ENCODE measurements at places on chromosomes 7 and 10.

DNA sequence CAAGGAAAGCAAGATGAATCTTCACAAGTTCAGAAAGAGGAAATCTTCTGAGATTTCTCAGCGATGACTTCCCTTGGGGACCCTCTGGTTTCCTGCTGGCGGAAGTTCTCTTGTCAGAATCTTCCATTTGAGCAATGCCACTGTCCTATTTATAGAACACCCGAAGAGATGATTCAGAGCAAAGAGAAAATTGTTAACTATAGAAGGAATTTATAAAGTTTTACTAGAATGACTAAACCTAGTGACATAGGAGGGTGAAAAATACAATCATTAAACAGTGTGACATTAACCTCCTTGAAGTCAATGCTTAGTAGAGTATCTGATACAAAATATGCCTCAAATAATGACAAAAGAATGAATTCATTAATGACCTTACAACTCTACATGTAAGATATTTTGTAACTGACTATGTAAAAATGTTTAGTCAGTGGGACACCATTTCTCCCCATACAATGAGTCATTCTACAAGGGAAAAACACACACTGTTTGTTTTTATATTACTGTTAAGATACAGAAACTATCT is 206.5 kb upstream of the CNTNAP2 start:
- no peak for DNase-seq

- no peak for DNase-seq
Measured at GRCh38 chr10:53952698-53953630, 848.1 kb downstream of the PCDH15 start.

DNA sequence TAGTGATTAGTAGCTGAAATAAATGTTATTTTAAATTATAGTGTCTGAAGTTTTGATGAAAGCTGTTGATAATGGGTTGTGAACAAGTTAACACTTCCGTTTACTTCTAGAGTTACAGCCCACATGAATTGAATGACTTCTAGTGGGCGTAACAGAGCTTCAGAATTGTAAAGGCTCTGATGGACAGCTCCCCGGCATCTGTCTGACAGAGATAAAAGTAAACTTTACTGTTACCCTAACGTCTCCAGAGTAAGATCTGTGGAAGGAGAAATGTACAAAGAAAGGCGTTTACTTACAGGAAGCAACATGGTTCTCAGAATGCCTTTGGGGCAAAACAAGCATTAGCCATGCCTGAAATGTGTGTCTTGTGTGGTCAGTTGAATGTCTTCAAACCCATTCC is 124.4 kb downstream of the ADARB2 start:
- no peak for DNase-seq

GRCh38 chr7:18754766-18755165 is 259.2 kb downstream of the HDAC9 start:
- no peak for DNase-seq

- DNase-seq: no peak
Measured at GRCh38 chr7:133240302-133240701, 12.6 kb upstream of the EXOC4 start.

DNA sequence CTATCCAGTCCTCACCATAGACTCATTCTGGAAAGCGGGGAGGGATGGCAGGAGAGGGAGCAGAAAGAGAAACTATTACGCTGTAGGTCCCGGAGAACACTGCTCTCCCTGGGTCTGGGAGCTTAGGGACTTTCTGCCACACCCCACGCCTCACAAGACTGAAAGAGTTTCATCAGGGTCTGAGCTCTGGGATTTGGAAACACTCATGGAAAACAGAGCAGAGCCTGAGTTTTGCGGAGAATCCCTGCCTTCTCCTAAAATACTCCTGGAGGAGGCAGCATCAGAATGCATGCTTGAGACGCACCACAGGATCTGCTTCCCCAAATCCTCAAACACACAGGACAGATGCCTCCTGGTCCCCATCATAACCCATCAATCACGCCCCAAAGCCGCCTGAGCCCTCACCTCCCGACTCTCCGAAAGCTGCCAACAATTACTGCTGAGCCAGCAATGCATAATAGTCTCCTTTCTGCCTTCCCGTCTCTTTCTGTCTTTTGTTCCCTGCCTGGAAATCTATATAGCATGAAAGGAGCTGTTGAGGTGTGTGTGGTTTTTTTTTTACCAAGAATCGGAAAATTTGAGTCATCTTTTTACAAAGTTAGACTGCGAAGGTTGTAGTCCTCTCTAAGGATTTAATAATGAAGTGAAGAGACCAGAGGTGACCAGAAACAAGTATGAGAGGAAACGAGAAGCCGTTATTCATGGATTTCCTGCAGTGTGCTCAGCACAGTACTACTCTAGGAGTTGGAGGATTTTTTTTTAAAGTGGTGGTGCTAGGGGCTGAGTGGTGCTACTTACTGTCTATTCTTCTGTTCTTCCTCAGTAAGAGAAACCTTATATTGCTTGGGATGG is 37.7 kb downstream of the ASB13 start:
- no peak for DNase-seq

GRCh38 chr7:112362731-112363131 is 87.5 kb upstream of the IFRD1 start:
- DNase-seq: no peak

DNA sequence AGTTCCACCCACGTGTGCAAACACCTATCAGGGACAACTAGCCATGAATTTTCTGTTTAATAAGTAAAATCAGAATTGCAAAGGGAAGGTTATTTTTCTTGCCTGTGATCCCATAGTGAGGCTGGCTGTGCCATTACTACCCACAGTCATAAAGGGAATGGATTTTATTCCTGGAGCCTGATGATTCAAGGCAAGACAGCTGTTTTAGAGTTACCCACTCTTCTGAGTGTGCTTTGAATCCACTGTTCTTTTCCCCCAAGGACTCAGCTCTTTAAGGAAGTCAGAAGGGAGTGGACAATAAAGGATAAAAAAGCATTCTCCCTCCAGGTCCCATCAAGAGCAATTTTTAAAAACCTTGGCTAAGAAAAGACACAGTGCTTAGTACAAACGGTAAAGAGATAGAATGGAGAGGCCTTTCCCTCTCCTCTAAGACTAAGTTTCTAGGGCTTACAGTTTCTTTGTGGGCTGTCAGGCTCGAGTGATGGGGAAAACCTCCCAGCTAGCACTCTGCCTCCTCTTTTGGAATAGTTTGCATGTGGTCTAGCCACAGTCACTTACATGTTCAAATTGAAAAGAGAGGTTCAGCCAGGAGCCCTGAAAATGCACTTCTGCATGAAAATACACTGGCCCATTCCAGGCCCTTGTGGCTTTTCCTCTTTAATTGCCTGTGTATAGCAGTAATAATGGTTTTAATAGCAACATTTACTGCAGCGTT is 5.1 kb upstream of the LRRC4 start:
- DNase-seq: no peak

GRCh38 chr7:75905785-75906604 is 9.0 kb upstream of the POR start:
- DNase-seq: no peak

DNA sequence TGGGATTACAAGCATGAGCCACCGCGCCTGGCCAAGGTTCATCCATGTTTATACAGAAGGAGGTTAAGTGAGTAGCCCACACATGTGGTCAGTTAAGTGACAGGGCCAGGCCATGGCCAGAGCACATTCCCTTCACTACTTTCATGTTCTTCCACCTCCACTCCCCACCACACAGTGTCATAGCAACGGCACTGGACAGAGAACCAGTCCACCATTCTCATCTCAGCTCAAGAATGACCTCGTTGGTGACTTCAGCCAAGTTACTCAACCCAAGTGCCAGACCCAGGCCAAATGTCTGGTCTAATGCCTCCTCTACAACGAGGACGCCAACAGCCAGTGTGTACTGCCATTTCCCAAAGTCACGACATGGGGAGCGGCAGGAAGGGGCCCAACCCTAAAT is 62.4 kb downstream of the INHBA start:
- DNase-seq: no peak

DNA sequence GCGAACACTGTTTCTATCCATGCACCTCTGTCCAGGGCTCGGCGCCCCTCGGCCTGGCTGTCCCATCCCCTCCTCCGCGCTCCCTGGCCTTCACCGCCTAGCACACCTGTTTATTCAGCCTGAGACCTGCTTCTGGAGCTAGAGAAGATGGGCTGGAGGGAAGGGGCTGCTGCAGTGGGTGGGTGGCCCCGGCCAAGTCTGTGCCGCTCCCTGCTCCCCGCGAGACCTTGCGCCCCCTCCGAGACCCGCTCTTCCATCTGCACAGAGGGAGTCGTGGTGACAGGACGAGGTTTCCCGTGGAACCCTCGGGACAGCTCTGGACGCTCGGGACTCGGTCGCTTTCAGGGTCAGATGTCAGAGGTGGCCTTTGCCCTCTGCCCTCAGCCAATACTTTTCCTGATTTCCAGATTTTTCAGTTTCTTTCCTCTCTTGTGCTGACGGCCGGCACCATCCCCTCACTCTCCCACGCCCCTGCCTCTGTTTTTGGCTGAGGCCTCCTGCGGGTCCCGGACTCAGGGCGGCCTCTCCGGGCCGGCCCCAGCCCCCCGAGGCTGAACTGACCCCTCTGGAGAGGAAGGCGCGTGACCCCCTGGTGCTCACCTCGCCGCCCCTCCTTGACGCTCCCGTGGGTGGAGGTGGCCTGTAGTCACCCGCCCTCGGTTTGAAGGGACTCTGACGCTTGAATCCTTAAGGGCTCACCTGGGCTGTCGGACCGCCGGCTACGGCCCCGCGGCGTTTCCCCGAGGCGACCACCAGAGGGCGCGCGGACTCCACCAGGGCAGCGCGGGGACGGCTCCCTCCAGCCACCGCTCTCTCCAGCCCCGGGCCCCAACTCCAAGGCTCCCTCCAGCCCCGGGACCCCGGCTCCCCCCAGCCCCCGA is 15.6 kb downstream of the SHH start:
- DNase-seq: no peak

- peak; percentile 82 for DNase-seq
Measured at GRCh38 chr10:126972635-126973414, 67.6 kb downstream of the DOCK1 start.

DNA sequence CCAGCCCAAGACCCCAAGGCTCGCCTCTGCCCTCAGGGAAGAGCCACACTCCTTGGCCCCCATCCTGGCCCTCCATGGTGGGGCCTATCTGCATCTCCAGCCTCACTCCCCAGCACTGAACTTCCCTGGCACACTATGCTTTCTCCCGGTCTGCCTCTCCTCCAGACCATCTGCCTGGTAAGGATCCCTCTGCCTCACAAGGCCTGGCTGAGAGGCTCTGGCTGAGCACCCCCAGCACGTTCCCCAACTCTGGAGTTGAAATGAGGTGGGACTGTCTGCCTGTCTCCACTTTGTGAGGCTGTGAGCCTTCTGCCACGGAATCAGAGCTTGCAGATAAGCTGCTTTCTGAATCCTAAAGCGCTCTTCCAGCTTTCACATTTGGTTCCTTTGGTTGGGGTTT is 220.7 kb downstream of the TNS3 start:
- no peak for DNase-seq

DNA sequence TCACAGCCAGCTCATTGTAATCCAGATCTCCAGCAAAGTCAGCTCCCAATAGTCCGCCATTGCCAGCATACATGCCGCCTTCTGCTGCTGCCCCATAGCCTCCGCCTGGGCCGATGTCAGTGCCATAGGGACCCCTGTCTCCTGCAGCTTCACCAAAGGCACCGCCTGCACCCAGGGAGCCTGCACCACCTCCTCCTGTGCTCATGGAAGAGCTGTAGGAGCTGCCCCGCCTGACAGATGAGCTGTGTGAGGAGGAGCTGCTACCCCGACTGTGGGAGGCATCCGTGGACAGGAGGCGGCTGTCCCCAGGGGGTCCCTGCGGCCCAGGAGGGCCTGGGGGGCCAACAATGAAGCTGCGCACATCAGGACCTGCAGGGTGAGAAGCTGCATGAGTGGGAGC is 51.7 kb downstream of the COL17A1 start:
- no peak for DNase-seq

GRCh38 chr10:12768156-12769100 is 233.1 kb downstream of the CCDC3 start:
- DNase-seq: no peak

- DNase-seq: no peak
Measured at GRCh38 chr7:56091591-56091990, 1.2 kb downstream of the PHKG1 start.

DNA sequence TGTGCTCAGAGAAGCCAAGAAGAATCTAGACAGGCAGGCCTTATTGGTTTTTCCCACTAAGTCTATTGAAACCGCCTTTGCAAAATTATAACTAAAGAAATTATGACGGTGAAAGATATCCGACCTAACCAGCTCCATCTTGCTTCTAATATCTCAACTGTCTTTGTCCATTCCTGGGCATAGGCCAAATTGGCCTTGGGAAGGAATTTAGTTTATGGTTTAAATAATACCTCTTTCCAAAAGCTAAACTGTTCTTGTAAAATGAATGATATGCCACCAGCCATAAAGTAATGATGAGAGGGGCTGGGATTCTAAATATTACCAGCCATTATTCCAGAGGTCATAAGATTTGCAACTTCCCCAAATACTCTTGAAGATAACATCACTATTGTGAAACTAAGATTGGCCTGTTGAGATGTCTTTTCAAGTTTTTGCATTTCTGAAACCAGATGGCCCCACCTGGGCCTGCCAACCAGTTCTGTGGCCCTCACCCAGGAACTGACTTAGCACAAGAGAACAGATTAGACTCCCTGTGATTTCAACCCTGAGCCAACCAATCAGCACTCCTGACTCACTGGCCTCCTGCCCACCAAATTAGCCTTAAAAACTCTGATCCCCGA is 41.2 kb upstream of the SLC35G1 start:
- DNase-seq: no peak

DNA sequence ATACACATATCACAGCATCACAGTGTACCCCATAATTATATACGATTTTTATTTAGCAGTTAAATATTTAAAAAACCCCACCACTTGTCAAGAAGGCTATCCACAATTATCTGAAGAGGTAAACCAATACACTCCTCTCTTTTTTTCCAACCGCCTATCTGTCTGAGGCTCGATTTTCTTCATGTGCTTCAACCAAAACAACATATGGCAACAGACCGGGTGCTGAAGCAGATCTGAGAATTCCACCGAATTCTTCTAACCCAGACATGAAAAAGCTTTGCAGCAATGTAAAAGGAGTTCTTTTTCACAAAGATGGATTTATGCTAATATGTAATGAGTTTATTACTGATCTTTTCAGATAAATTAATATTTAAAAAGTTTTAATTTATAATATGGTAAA is 132.4 kb upstream of the RHEB start:
- no peak for DNase-seq

DNA sequence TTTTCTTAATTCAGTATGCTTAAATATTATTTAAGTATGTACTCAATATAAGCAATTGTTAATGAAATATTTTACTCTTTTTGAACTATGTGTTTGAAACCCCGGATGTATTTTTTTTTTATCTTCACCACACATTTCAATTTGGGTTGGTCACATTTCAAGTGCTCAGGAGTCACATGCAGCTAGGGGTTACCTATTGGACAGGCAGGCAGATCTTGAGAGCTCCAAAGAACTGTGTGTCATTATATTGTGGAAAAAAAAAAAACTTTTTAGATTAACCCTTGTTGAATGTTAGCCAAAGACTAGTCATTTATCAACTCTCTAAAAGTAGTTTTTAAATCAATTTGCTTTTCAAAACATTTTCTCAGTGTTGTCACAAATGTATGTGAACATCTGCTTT is 37.2 kb downstream of the IKZF1 start:
- DNase-seq: no peak

- DNase-seq: no peak
Measured at GRCh38 chr7:158398750-158399149, 188.9 kb downstream of the PTPRN2 start.

- DNase-seq: no peak
Measured at GRCh38 chr10:106557951-106558733, 606.4 kb downstream of the SORCS1 start.

GRCh38 chr7:25891591-25891990 is 260.4 kb upstream of the NFE2L3 start:
- no peak for DNase-seq

- no peak for DNase-seq
Measured at GRCh38 chr10:133465191-133465949, 11.6 kb downstream of the SCART1 start.

GRCh38 chr7:55969391-55969790 is 5.0 kb downstream of the NIPSNAP2 start:
- DNase-seq: no peak

Measured in HS-5 (cell line).